ENCODE measurements at places on chromosomes 5 and 9.

- peak; percentile 49 for DNase-seq
Observed at GRCh38 chr9:99660191-99660636, 161.5 kb upstream of the NR4A3 start.

DNA sequence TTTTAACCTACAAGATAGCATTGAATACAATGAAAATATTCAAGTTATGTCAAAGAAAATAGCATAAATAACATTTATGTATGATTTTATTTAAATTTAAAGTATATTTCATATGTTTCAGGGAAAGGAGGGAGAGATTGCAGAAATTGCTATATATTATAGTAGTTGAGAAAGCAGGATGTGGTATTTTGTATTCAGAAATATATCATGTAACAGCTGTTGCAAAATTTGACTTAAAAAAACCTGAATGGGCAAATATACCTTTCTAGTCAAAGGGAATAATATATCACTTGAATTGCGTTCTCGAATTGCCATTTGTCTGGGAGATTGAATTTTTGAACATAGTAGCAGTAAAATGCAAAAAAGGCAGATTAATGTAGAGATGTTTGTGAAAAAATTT lies 80.6 kb downstream of the PAM start:
- DNase-seq, result no peak

DNA sequence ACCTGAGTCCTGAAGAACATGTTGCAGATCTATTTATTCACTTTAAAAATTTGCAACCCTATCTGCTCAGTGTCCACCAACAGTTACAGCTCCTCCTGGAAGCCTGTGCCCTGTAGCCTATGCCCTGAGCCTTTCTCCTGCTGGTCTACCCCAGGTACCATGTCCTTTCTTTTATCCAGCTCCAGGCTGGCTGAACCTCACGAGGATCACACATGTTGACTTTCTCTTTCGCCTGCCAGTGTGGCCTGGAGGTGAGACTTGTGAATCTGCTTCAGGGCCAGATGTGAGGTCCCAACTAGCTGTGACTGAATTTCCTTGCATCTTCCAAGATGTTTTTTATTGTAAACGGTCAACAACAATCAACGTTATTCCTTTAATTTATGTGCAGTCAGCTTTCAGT lies 70.7 kb downstream of the GDNF start:
- no peak for DNase-seq

DNA sequence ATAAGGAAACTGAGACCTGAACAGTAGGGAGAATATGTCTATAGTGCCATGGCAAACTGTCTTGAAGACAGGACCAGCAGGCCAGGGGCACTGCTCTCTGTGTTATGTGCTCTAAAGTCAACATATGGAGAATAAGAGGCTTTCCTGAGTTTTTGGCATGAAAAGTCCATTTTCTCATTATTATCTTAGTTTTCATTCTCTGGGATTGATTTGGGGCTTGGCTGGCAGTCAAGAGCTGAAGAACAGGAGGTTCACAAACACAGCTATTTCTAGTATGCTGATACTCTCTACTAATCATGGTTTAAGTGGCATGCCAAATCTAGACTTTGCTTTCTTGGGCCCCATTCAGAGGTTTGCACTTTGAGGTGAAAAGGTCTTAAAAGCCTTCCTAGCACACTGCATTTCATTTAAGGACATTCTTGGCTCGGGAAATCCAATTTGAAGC lies 404.4 kb downstream of the ZNF608 start:
- peak; percentile 55 for DNase-seq

- no peak for DNase-seq
Observed at GRCh38 chr9:136604823-136605525, 57.7 kb upstream of the EGFL7 start.

DNA sequence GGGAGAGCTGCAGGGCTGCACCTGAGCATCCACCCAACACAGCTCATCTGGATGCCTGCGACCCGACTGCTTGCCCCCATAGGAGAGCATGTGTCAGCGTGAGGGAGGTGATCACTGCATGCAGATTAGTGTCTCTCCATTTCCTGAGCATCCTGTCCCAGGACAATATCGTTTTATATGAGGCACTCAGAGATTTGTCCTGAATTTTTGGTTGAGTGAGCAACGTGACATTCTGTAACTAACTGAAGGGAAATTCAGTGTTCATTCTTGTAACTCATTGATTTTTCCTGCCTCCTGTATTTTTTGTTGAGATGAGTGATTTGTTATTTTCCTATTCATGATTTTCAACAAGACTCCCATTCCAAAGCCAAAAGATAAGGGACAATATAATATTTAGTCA lies 20.7 kb upstream of the ANKRD34B start:
- no peak for DNase-seq

All from cerebellum (tissue), 4 donors.